Cerebellar nuclear complex (tissue), 1 donor: ENCODE measurements at places on chromosomes 13 and 19.

GRCh38 chr13:23979361-23980159 lies 82.3 kb upstream of the C1QTNF9B start:
- no peak for DNase-seq

DNA sequence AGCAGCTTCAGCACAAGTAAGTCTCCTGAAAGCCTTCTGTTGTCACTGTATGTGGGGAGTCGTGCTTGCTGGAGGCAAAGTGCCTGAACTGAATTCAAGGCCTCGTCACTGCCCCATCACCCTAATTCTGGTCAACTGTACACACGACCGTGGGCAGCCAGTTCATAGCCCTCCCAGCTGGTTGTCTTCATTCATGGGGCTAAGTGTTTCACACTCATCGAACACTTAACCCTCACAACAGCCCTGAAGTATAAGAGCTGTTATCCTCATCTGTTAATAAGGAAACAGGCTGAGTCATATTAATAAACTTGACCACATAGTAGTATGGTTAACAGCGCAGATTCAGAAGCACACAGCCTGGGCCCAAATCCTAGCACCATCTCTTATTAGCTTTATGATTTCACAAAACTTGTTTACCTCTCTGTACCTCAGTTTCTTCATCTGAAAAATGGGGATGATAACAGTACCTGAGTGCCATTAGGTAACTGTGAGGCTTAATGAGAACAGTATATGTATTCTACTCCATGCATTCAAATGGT lies 66.7 kb downstream of the CDADC1 start:
- no peak for DNase-seq

DNA sequence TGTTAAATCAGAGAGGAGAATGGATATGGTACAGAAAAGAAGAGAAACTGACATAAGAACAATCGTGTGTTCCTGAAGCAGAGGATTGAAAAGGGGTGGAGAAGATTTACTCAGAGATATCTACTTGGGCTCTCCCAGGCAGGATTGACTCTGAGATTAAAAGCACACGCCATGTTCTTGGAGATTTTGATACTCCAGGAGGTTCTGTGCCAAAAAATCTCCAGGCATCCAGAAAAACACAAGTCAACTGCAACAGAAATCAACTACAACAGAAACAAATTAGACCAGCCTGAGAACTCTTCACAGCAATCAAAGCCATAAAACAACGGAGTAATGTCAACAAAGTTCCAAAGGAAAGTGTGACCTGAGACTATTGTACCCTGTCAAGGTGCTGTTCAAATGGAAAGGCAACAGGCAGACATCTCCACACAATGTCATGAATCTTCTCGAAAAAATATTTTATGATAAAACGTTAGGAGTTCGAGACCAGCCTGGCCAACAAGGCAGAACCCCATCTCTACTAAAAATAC lies 104.2 kb downstream of the UBL3 start:
- no peak for DNase-seq

- DNase-seq, result no peak
These were observed 84.3 kb downstream of the SIPA1L3 start for GRCh38 chr19:37991176-37991835.

DNA sequence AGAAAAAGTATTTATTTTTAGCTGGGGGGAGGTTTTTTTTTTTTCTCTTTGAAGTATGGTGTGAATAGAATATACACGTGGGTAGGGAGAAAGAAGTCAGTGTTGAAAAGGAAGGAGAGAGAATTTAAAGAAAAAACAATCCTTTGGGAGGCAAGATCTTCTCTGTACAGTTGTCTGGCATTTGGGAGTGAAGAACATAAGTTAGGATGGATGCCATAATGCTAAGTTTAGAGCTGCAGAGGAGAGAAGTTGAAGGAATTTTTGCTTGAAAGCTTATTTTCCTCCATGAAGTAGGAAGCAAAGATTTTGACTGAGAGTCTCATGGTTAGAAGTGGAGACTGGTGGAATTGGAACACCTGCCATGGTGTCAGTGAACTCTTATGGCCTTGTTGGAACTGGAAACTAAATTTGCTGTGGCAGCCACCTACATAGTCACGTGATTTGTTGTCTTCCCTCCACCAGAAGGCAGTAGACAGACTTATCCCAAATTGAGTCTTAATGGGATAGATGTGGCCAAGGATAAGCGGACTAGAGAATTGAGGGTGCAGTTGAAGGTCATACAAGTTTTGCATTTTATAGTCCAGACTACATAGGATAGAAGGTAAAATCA lies 22.0 kb downstream of the NDFIP2 start:
- no peak for DNase-seq

DNA sequence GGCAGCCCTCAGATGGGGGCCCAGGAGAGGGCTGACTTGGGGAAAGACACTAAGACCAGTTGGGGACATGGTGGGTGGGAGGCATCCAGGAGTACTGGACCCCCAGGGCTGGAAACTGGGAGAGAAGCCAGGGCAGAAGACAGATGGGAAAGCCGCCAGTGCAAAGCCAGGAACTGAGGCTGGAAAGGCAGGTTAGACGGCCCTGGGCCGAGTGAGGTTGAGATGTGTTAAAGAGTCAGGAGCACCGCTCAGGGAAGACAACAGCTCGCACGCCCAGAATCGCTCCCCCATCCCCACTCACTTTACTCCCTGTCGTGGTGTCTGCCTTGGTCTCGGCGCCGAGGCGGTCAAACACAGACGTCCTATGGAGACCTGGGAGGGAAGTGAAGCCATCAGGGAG lies 24.5 kb downstream of the C19orf47 start:
- no peak for DNase-seq

DNA sequence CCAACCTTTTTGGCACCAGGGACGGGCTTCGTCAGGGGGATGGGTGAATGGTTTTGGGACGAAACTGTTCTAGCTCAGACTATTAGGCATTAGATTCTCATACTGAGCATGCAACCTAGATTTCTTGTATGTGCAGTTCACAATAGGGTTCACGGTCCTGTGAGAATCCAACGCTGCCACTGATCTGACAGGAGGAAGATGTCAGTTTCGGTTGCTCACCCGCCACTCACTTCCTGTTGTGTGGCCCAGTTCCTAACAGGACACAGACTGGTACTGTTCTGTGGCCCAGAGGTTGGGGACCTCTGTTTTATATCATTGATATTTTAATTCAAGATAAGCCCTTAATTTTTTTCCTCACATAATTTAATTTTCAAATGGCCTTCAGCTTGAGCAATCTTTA lies 26.7 kb upstream of the TDRD3 start:
- DNase-seq, result no peak

- no peak for DNase-seq
These were observed 24.2 kb downstream of the SIAH3 start for GRCh38 chr13:45827318-45827717.

GRCh38 chr19:49328741-49329140 lies 3.8 kb upstream of the SLC6A16 start:
- DNase-seq, result no peak

DNA sequence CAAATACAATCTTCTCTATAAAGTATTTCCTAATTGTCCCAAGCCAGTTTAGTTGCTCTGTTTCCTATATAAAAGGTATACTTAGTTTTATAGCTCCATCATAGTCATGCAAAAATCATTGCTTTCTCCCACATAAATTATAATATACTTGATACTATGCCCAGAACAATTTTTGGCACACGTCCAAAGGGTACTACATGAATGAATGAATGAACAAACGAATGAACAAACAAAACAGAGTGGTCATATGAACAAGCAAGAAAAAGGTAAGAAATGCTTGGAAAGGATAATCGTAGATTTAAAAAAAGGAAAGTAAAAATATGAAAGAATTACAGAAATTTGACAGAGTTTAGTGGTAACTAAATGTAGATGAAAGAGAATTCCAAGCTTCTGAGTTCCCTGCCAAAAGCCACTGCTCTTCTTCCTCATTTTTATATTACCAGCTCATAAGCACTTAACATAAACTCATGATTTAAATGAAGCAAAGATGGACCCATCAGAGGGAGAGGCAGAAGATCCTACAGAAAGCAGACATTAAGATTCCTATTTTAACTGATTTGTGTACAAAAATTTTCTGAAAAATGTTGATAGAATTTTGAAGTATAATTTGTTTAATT lies 123.2 kb downstream of the ENOX1 start:
- no peak for DNase-seq

GRCh38 chr19:12884926-12885748 lies 1.9 kb downstream of the KLF1 start:
- no peak for DNase-seq

GRCh38 chr19:50537306-50537685 lies 23.6 kb upstream of the ASPDH start:
- no peak for DNase-seq

GRCh38 chr13:114065926-114066774 lies 66.3 kb downstream of the RASA3 start:
- DNase-seq, result no peak

DNA sequence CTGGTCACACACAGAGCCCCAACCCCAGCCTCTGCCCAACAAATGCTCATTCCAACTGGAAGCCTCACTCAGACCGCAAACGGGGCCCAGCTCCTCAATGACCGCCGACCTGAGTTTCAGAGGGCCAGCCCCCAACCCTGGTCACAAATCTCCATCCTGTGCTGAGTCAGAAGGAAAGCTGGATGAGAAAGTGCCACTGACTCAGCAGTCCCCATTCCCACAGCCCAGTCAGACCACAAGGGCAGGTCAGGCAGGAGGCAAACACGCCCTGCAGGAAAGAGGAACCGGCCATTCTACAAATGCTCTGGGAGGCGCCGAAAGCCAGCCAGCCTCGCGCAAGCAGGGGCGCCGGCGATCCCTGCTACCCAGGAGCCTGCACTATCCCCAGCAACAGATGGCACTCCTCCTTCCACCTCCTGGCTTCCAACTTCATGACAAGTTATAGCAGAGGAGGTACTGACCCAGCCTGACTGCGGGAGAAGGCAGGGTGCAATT lies 14.1 kb upstream of the PRKD2 start:
- DNase-seq, result no peak

GRCh38 chr13:112867301-112867711 lies 101.7 kb upstream of the MCF2L start:
- DNase-seq, result no peak

DNA sequence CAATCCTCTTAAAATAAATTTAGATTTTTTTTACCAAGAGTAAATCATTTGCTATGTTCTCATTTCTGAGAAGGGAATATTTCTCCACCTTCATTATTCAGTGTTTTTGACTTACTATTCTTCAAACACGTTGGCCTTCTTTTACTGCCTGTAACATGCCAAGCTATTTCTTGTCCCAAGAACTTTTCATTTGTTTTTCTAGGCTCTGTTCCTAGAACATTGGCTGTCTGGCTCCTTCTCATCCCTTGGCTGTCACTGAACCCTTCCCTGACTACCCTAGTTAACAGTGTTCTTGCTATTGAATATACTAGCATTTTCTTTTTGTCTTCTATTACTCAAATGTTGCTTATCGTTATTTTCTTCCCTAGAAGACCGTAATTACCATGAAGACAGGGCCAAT lies 248.1 kb downstream of the ITGBL1 start:
- DNase-seq, result no peak

GRCh38 chr19:47520343-47520806 lies 5.5 kb upstream of the NAPA start:
- no peak for DNase-seq

- no peak for DNase-seq
These were observed 1.1 kb upstream of the NFIC start for GRCh38 chr19:3365093-3365835.

DNA sequence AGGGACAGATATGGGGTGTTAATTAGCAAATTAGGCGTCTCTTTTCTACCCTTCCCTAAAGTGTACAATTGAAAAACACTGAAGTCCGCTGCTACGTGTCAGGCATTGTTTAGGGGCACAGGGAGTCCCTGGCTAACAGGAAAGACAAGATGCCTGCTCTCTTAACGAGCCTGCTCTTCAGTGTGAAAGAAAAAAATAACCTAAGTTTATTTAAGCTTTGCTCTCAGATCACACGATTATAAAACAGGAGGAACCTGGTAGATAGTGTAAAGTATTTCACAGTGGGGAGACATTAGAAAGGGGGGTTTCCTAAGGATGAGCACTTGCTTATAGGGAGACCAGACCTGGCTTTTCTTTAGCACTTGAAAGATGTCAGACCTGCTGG lies 38.7 kb downstream of the IGFL2 start:
- DNase-seq, result no peak

DNA sequence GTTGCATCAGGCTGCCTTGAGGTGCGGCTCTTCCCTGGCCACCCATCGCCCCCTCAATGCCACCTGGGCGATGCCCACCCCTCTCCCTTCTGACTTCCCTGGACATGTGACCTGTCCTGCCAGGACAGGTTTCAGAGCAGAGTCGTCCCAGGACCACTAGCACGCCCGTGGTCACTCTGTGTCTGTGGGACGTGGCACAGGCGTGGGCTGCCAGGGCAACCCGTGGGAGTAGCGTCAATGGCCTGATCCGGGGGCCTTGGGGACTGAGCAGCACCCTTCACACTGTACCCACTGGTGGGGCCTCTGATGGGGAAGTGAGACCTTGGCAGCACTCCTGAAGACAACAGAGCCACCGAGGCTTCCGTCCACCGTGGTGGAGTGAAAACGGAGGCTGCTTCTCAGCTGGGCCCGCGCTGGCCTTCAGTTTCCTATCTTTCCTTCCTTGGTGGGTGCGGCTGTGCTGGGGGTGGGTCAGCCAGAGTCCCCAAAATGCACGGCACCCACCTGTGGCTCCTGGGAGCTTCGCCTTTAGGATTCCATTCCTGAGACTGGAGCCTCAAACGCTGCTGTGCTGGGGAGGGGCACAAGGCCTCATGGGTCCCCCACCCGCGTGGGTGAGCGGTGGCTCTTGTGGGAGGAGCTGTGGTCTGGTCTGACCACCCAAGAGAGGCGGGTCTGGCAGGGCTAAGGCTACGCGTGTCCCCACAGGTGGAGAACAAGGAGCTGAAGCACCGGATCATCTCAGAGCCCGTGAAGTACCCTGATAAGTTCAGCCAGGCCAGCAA lies 26.7 kb upstream of the TMEM255B start:
- DNase-seq, result no peak

GRCh38 chr13:34107806-34108205 lies 289.9 kb downstream of the RFC3 start:
- DNase-seq, result no peak

DNA sequence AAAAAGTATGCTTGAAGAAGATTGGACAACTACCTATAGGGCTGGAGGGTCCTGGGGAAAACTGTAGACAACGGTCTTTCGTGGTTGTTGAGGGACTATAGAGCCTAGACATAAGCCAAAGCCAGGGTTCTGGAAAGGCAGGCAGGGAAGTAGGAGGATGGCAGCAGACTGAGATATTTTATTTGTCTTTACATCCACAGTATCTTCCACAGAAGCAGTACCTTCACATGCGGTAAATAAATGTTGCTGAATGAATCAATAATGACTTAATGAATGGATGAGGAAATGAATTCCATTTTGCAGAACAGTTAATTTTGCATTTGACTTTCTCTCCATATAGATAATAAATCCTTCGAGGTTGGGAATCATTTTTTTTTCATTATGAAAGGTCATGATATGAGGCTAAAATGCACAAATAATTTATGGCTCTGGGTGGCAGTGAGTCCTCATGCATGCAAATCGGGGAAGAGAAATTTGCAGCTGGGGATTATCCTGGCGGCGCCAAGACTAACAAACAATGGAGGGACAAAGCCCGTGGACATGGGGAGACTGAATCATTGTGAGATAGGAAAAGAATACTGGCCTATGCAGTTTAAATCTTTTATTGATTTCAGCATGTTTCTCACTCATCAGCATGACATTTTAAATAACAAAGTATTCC lies 102.0 kb downstream of the ERCC5 start:
- DNase-seq, result peak; percentile 8

- no peak for DNase-seq
These were observed 4.6 kb upstream of the ZNF845 start for GRCh38 chr19:53328967-53329366.

- no peak for DNase-seq
These were observed 10.7 kb downstream of the LMTK3 start for GRCh38 chr19:48500830-48501493.

GRCh38 chr19:3041761-3042620 lies 12.9 kb upstream of the TLE2 start:
- no peak for DNase-seq

- no peak for DNase-seq
These were observed 544.6 kb downstream of the SLITRK6 start for GRCh38 chr13:85254641-85255040.
